ENCODE measurements at places on chromosomes 13 and 19.
A peak's percentile ranks its signal among the peaks of the same experiment; 100 is the strongest.

DNA sequence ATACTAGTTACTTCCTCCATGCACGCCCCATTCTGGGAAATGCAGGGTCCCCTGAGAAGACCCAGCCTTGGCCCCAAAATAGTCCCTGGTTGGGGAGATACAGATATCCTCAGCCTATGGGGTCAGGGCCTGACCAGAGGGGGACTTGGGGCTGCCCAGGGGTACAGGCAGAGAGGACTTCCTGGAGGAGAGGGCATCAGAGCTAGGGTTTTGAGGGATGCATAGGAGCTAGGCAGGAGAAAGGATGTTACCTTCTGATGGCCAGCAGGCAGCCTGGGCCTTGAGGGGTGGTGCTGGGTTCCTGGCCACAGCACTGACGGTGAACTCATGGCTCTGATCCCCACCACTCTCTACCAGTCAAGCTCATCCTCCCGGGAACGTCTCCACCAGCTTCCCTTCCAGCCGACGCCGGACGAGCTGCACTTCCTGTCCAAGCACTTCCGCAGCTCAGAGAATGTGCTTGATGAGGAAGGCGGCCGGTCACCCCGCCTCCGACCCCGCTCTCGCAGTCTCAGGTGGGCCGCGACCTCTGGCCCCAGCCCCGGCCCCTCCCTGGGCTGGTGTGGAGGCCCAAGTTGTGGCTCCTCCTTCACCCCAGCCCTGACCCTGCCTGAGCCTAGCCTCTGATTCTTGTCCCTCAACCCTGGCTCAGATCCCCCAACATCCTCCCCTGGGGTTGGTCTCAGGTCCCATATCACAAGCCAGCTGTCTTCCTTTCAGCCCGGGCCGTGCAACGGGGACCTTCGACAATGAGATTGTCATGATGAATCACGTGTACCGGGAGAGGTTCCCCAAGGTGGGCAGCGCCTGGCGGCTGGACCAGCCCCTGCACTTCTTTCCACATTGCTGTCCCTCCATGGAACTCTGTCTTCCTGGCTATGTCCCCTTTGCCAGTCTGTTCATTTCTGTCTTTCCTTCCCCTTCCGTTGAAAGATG is 25.6 kb downstream of the MAST3 start:
- DNase-seq: no peak

- DNase-seq: no peak
These were observed 96.5 kb downstream of the MIPEP start for GRCh38 chr13:23792680-23793079.

GRCh38 chr13:110869805-110870706 is 44.8 kb downstream of the ANKRD10 start:
- DNase-seq: peak; percentile 4

GRCh38 chr13:60758637-60759036 is 361.6 kb downstream of the TDRD3 start:
- no peak for DNase-seq

GRCh38 chr19:33385956-33386355 is 12.4 kb downstream of the CEBPG start:
- no peak for DNase-seq

DNA sequence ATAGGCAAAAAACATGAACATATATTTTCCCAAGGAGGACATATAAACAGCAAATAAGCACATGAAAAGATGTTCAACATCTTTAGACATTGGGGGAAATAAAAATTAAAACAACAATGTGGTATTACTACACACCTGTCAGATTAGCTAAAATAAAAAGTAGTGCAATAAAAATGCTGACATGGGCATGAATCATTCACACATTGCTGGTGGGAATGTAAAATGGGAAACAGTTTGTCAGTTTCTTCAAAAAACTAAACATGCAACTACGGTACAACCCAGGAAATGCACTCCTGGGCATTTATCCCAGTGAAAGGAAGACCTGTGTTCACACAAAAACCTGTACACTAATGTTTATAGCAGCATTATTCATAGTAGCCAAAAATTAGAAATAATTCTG is 5.3 kb upstream of the SUCLA2 start:
- no peak for DNase-seq

DNA sequence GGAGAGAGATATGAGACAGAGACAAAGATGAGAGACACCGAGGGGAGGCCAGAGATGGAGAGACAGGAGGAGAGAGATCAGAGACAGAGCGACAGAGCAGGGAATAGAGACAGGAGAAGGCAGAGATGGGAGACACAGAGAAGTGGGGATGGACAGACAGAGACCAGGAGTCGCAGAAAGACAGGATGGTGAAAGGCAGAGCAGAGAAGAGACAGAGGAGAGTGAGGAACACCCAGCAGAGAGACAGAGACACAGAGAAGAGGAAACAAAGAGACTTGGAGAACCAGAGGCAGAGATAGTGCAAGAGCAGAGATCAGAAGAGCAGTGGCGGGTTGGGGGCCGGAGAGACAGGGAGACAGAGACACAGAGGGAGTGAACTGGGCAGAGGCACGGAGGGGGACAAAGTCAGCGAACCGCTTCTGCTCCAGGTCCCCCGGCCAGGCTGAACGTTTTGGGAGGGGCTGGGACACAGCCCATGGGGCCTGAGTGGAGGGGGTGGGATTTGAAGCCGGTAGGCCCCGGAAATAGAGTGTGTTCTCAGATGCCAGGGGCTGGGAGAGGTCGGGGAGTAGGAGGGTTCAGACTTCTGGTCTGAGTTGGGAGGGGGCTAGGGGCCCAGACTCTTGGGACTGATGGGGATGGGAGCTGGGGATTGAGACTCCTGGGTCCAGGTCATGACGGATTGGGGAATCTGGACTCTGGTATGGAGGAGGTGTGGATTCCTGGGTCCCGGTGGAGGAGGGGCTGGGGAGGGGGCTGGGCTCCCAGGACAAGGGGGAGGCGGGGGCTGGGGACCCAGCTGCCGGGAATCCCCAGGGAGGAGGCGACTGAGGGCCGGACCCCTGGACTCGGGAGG is 654 bp downstream of the ZNF579 start:
- no peak for DNase-seq

GRCh38 chr13:99961636-99962035 is 9.9 kb downstream of the ZIC5 start:
- no peak for DNase-seq

- peak; percentile 64 for DNase-seq
These were observed 759 bp downstream of the ZMYM2 start for GRCh38 chr13:19959141-19959830.

DNA sequence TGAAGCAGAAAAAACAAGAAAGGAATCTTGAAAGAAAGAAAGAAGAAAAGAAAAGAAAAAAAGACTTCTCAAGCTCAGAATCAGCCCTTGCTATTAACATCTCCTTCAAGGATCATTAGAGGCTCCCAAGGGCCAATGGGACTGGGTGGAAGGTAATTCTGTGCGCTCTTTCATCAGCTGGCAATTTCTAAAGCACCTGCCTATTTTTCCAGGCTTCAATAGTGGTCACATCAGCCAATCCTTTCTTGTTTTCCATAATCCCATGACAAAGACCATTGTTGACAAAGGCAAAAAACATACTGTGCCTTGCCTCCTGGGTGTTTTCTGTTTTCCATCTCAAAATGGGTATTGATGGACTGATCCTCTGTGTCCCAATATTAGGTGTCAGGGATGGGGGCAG is 88.2 kb upstream of the TSC22D1 start:
- DNase-seq: no peak

- DNase-seq: no peak
These were observed 418.3 kb downstream of the DIAPH3 start for GRCh38 chr13:59745392-59745788.

GRCh38 chr13:34412295-34412694 is 529.8 kb upstream of the NBEA start:
- DNase-seq: no peak

DNA sequence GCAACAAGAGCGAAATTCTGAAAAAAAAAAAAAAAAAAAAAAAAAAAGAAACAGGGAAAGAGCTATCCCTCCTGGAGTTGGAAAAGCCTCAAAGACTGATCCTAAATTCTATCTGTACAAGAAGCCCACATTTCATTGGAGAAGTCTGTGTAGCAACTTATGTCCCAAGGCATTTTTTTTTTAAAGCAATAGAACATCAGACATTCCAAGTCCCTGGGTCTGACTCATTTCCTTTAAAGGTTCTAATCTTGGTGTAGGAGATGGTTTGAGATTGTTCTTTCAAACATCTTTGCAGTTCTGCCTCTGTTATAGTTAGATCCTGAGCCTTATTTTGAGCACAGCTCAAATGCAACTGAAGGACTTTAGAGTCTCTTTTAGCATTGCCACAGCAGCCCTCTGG is 706.5 kb upstream of the MIR17HG start:
- DNase-seq: no peak

DNA sequence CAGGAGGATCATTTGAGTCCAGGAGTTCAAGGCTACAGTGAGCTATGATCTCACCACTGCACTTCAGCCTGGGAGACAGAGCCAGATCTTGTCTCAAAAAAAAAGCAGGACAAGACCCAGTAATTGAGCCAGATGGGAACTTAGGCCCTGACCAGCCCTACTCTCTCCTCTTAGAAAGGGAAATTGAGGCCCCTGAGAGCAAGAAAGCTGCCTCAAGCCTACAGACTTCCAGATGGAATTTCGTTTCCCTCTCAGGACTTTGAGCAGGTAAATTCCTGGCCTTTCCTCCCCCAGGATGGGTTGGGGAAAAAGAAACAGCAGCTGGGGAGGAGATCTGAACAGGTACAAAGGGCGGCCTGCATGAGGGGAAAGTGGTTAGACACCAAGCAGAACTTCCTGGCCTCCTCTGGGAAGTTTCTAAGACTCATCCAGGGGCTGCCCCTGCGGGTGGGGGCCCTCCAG is 3.6 kb upstream of the BCL3 start:
- no peak for DNase-seq

- DNase-seq: peak; percentile 56
These were observed 2.8 kb downstream of the TNFSF14 start for GRCh38 chr19:6667114-6667627.
